ENCODE measurements at places on chromosomes 1 and 21.

DNA sequence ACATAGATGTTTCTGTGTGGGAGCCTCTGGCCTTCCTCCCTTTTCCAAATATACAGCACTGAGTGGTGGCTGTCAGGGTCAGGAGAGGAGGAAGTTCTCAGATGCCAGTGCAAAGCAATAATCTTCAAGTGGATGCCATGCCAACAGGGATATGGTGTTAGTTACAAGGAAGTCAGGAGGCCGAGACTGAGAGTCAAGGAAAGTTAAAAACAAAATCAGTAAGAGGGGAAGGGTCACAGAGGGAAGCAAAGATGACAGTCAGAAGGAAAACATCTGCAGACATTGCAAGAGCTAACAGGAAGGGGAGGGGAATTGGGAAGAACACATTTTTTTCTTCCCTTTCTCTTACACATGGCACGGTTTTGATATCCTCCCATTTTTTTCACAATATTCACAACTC is 691.4 kb downstream of the ADGRL2 start:
- DNase-seq: no peak

DNA sequence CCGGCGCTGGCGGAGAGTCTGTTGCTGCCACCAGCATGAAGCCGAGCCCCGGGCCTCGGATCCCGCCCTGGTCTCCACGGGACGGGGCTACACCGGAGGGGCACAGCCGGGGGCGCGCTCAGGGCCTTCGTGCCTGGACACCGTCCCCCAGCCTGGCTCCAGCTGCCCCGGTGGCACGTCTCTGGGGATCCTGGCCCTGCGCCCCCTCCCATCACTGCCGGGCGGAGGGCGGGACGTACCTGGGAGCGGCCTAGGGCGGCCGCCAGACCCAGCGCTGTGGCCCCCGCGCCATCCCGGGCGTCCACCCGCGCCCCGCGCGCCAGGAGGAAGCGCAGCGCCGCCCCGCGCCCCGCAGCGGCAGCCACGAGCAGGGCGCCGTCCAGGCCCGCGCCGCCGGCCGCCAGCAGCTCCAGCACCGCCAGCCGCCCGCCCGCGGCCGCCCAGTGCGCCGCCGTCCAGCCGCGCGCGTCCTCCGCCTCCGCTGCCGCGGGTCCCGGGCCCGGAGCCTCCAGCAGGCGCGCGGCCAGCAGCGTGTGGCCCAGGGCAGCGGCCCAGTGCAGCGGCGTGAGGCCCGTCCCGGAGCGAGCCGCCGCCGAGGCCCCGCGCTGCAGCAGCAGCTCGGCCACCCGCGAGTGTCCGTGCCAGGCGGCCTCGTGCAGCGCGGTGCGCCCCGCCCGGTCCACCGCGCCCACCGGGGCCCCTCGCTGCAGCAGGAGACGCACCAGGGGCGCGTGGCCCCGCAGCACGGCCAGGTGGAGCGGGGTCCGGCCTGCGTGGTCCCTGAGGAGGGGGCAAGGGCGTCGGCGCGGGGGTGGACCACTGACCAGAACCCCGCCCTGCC is 1.0 kb downstream of the ANKRD65 start:
- DNase-seq: no peak

GRCh38 chr1:22101199-22101598 is 41.7 kb downstream of the WNT4 start:
- no peak for DNase-seq

DNA sequence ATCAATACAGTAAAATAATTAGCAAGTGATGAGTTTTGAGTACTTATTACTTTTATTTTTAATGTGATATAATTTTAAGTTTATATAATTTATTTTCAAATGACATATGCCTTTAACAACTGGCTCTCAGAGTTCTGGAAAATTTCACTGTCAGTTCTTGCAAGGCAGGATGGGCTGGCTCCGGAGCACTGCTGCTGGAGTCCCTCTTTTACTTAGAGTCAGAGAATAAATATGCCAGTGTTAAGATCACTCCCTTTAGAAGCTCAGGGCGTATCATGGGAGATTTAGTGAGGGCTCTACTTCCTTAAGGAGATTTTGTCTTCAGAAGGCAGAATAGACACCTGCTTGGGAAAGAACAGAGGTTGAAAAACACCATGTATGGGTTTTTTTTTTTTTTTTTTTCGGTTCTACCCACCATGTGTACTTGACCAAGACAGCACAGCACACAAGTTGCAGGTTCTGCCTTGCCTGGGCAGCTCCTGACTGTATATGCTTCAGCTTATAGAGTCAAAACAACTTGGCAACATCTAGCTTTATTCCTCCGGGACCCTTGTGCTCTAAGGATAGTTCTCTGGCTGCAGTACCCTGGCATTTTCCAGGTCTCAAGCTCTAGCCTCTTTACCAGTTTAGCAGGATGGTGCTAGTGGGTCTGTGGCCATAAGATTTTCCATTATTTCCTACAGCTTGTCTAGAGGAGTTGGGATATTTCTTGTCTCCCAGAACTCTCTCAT is 29.7 kb upstream of the FMOD start:
- DNase-seq: no peak

DNA sequence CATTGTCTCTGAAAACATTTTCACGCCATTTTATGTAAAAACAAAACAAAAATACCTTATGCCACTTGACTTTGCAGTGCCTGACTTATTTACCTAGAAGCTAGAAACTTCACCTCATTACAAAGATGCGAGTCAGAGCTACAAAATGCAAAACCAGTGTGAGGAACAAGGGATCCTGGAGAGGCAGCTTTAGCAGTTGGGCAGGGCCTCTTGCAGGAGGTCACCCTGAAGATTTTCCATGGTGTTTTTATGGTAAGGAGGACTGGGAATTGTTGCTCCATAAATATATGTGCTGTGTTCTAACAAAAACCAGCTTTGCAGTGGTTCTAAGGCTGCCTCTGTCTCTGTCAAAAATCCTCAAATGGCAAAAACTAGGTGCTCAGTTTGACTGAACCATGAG is 36.4 kb upstream of the TARBP1 start:
- no peak for DNase-seq

GRCh38 chr1:152170287-152170905 is 11.4 kb upstream of the RPTN start:
- DNase-seq: no peak

DNA sequence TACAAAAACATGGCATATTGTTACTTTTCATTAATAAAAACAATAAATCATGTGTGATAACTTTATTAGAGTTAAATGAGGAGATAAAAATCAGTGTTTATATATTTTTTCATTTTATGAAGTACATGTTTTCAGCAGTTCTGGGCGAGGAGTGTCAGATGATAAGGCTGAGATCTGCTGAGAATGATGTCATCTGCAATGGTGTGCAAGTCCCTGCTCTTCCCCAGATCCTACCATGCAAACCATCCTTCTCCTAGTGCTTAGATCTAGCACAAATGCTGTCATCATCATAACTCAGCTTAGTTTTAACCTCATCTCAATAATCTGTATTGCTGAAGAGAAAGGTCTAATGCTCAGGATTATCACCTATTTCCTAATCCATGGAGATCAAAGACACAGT is 214.4 kb upstream of the DAB1 start:
- no peak for DNase-seq

- DNase-seq: peak; percentile 2
Measured at GRCh38 chr1:34162852-34163766, 1.9 kb downstream of the CSMD2 start.

- no peak for DNase-seq
Measured at GRCh38 chr21:35467566-35467965, 418.5 kb upstream of the RUNX1 start.

- no peak for DNase-seq
Measured at GRCh38 chr1:195617106-195617505, 991.1 kb downstream of the KCNT2 start.

- no peak for DNase-seq
Measured at GRCh38 chr1:207156095-207156494, 52.1 kb downstream of the C4BPA start.

DNA sequence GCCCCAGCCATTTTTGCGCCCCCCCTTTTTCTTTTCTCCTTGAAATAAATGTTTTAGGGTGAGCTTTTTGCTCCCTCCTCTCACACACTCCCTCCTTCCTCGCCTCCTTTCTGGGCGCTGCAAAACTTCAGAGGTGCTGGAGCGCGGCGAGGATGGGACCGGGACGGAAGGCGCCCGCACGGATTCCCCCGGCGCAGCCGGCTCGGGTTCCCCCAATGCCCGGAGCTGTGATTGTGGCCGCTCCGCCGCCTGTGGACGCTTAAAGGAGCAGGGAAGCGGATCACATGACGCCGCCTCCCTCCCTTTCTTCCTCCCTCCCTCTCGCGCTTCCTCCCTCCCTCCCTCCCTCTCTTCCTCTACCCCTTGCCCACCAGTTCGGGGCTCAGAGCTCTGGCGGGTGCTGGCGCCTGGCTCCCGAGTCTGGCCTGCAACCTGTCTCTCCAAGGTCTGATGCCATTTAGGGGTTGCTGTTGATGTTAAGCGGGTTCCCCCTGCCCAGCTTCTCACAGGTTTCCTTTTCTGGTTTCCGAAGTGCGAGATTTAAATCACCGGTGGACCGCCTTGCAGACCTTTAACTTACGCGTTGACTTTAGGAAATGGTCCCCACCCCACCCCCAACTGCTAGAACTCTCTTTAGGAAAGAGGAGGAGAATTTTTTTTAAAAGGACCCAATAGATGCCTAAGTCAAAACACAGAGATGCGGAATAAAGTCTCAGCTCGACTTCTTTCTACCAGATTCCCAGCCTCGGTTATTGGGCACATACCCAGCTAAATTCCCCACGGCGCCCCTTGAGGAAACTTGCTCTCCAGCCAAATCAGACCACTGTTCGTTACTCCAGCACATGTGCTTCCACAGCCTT is at the start of gene WLS:
WLS (minus strand) TSS at position 235 of the 860 bp plus-strand sequence; CDS start at position 11, 224 bp downstream.
- DNase-seq: no peak

GRCh38 chr1:8348777-8349472 is 31.0 kb downstream of the SLC45A1 start:
- peak; percentile 50 for DNase-seq

- no peak for DNase-seq
Measured at GRCh38 chr1:24226749-24227148, 39.7 kb upstream of the IFNLR1 start.

All from stimulated activated CD8-positive, alpha-beta memory T cell treated with anti-CD3 and anti-CD28 coated beads, Interleukin-7, amount 100 ng/mL, for 24 hours (primary cell).